ENCODE measurements at places on chromosomes 1 and 21.

DNA sequence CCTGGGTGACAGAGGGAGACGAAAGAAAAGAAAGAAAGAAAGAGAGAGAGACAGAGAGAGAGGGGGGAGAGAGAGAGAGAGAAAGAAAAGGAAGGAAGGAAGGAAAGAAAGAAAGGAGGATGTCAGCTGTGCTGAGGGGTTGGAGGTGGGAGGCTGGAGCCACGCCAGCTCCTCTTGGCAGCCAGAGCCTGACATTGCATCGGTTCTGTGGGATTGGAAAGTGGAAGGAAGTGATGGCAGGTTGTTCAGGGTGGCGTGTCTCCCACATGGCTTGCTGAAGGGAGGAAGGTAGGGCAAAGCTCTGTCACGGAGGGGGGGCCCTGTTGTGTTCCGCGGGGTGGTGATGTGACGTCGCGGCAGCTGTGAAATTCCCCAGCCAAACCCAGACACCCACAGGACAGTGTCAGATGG lies 30.7 kb downstream of the EIF2D start:
- DNase-seq, result no peak

- DNase-seq, result no peak
These were observed 20.5 kb downstream of the NID1 start for GRCh38 chr1:236044341-236044740.

- no peak for DNase-seq
These were observed 4.9 kb upstream of the SHISA4 start for GRCh38 chr1:201883786-201884185.

- no peak for DNase-seq
These were observed 17.8 kb downstream of the OR2B11 start for GRCh38 chr1:247440001-247440620.

GRCh38 chr1:219503604-219504003 lies 109.3 kb downstream of the ZC3H11B start:
- DNase-seq, result no peak

DNA sequence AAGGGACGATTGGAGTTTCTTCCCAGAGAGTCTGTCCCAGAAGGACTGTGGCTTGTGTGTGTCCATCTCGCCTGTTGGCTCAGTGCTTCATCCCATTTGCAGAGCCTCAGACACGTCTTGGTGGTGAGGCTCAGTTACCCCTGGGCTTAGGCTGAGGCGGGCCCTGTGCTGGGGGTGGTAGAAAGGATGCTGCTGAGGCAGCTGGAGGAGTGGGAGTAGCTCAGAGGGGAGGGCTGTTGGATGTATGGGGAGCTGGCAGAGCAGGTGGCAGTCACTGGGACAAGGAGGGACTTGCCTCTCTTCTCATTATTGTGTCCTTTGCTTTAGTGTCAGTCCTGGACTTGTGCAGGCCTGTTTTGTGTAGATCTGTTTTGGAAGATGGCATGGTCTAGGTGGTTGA lies 7.3 kb upstream of the MIIP start:
- no peak for DNase-seq

GRCh38 chr1:25765923-25766589 lies 33.9 kb upstream of the SELENON start:
- DNase-seq, result no peak

DNA sequence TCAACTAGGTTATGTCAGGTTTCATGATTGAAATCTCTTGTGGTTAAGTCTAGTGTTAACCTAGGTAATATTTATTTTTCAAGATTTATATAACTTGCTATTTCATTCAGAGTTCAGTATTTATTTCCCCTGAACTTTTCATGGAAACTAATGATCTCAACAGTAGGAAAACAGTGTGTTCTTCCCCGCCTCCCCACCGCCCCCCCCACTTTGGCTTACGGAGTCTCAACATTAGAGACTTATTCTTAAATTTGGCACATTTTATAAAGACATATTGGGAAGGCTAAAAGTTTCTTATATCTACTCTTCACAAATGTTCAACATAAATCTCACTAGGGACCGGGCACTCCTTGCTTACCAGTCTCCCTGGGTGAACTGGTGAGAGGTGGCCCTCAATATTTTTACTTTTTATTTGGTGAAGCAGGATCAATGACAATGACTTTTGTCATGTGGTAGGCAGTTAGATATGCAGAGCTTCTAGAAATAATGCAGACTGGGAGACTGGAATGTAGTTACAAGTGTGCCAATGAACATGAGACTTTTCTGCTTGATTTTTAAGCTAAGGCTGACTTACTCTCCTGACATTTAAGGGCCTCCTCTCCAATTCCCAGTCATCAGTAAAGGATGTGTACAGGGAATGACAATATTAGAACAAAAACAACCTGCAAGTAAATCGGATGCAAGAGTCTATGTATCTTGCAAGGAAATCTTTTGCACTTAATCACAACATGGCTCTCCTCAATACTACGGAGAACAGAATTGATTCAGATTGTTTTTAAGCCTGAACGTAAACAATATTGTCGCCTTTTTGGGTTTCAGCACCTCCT lies 1.7 kb upstream of the MAN1A2 start:
- no peak for DNase-seq

- DNase-seq, result no peak
These were observed 10.0 kb downstream of the TP53BP2 start for GRCh38 chr1:223835754-223836153.

DNA sequence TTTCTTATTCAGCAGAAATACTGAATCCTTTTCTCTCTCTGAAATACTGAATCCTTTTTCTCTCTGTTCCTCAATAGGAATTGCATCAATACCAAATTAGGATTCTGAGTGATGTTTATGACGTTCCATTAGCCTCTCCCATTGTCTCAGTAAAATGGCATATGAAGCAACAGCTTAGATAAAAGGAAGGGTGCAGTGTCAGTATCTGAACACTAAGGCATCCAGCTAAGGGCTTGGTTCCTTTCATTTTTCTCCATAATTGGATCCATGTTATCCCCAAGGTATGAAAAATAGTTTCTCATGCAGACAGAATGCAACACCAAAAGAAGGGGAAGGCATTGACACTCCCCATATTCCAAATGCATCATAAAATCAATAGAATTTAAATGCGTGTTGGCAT lies 61.5 kb upstream of the RAVER2 start:
- DNase-seq, result no peak

DNA sequence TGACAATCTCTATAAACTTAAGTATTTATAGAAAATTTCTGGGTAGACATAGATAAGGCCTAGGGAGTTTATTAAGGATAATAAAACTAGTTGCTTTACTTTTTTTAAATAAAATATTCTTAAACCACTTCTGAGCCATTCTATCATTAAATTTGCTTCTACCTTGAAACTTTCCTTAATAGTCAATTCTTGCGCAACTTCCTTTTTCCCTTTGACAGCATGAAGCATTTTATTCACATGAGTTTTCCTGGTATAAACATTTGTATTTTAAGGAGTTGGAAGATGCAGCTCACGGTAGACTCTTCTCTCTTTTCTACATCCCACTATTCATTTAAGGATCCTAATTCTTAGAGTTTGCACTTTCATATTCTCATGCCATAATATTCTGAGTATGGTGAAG lies 75.8 kb upstream of the DPH5 start:
- no peak for DNase-seq

- DNase-seq, result no peak
These were observed 8.7 kb downstream of the CFAP107 start for GRCh38 chr1:12754738-12755137.

DNA sequence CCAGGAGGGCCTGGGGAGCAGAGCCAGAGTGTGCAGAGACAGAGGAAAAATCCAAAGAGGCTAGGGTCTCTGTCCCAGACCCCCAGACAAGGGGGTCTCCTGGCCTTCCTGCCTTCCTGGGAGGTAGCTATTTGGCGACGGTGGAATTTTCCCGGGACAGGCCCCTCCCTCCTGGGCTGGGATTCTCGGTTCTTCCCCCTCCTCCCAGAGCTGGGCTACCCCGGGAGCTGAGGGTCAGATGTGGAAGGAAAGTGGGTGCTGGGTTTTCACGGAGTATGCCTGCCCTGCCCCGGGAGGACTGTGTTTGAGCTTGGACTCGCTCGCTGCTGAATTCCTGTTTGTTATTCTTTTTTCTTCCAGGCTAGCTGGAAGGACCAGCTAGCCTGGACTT lies 759 bp downstream of the AMPD2 start:
- no peak for DNase-seq

DNA sequence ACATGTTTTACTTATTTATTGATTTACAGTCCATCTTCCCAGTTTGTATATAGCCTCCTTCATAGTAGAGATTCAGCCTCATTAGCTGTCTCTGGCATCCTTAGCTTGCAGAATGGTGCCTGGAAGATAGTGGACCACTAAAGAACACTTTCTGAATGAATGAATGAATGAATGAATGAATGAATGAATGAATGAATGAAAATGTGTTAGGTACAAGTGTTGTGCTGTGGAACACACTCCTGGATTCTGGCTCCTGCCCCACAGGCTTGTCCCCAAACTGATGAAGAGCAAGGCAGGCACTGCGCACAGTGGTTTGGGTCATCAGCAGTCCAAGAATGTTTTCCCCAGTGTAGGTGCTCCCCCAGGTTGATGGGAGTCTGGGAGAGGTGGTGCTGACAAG lies 159.4 kb downstream of the ST6GALNAC5 start:
- DNase-seq, result no peak

DNA sequence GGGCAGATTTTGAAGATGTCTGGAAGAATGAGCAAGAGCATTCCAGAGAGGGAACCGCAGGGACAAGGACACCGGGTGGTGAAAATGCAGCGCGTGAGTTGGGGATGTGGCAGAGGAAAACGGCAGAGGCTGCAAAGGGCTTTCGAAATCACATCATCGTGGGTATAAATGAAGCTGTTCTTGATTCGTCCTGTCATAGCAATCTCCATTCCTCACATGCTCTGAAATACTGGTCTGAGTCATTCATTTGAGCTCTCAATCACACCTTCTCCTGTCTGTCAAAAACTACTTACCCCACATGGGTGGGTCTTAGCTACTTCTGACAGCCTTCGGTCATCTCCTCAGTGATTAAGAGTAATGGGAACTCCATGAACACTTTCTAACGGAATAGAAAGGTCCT lies 81.5 kb downstream of the ERG start:
- DNase-seq, result no peak

DNA sequence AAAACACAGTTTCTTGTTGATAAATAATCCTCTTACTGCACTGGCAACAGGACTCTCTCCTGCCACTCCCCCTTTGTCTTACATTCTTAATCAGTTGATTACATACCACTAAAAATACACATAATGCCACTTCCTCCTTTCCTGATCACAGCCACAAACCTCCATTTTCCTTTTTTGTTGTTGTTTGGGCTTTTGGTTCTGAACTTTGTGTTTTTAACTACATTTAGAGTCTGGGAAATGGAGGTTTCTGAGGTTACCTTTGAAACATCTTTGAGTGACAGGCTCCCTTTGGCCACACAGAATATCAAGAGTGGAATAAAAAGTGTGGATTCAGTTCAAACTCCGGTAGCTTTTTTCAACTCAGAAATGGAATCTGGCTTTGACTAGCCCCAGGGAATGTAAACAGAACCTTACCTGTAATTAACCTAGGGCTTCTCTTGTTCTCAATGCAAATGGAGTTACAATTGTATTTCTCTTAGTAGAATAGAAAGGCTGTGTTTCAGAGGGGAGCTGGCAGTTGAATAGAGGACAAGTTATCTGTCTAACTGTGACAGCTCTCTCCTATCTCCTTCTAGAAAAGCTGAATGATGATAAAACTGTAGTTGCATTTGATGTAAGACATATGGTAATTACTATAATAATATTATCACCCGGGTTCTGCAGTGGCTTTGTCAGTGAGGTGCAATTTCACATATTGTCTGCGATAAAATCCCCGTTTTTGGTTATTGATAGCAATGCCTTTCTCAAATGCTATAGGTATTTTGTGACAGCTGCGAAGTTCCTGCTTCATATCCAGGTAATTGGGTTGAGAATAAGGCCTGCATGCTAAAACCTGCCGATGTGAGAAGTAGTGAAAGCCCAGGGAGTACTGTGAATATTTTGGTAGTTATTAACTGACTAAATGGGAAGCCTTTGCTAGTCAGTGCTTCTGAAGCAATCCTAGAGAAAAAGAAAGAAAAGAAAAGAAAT lies 66.9 kb downstream of the ST6GALNAC5 start:
- no peak for DNase-seq

GRCh38 chr1:230265200-230266115 lies 160.7 kb downstream of the PGBD5 start:
- DNase-seq, result no peak

GRCh38 chr1:98490099-98490498 lies 171.4 kb upstream of the SNX7 start:
- no peak for DNase-seq

- DNase-seq, result no peak
These were observed 82.3 kb downstream of the ITPKB start for GRCh38 chr1:226656601-226657277.

GRCh38 chr1:210415846-210416448 lies 87.2 kb downstream of the HHAT start:
- no peak for DNase-seq

DNA sequence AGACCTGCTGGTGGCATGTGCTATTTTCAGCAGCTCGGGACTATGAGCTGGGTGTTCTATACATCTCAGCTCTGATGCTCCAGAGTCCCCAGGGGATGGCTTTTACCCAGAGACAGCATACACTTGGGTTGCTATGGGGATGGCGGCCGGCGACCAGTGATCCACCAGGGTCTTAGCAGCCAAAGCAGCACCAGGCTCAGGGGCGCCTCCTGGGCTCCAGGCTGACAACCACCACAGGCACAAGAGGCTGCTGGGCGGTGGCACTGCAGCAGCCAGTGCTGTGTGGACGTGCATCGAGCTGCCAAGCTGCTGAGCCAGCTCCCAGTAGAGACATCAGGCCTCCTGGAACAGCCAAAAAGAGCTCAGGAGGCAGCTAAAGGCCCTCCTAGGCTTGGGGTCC lies 37.6 kb upstream of the CLSTN1 start:
- DNase-seq, result no peak

GRCh38 chr1:41504114-41505035 lies 19.9 kb upstream of the EDN2 start:
- DNase-seq, result no peak

DNA sequence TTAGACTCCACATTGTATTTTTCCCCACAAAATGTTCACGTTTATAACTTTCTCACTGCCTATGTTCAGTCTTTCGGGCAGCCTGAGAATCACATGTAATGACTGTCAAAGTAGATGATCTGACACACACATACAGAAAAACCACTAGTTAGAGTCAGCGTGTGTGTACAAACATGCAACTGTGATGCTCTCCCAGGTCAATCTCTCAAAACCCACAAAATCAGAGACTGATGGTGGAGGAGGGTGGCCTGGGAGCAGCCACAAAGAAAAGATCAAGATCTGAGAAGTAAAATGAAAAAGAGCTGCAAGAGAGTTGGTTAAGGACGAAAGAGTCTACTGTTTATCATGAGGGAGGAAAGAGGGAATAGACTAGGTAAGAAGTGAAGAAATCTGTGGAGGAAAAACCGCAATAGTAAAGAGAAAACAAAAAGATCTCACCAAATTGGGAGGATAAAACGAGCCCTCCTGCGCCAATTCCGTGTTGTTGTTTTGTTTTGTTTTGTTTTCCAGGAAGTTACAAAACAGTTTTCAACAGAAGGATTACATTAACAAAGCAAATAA lies 2.3 kb downstream of the EGLN1 start:
- DNase-seq, result no peak

DNA sequence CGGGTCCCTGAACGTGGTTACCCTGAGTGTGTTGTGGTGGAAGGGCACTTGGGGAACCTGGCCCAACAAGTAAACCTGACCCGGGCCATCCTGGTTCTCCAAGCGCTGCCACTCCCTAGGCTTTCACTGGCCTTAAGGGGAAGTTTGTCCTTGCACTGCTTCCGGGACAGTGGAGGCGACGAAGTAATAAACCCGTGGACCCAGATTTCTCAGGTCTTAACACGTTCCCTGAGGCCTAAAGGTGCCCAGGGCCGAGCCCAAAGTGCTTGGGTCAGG lies 261 bp upstream of the CCDC24 start:
- DNase-seq, result no peak

GRCh38 chr1:228315484-228315944 lies 91.1 kb downstream of the TRIM11 start:
- DNase-seq, result no peak
